ENCODE measurements at places on chromosomes 12 and 14.

GRCh38 chr14:68897559-68898155 lies 81.4 kb downstream of the ACTN1 start:
- no peak for DNase-seq

DNA sequence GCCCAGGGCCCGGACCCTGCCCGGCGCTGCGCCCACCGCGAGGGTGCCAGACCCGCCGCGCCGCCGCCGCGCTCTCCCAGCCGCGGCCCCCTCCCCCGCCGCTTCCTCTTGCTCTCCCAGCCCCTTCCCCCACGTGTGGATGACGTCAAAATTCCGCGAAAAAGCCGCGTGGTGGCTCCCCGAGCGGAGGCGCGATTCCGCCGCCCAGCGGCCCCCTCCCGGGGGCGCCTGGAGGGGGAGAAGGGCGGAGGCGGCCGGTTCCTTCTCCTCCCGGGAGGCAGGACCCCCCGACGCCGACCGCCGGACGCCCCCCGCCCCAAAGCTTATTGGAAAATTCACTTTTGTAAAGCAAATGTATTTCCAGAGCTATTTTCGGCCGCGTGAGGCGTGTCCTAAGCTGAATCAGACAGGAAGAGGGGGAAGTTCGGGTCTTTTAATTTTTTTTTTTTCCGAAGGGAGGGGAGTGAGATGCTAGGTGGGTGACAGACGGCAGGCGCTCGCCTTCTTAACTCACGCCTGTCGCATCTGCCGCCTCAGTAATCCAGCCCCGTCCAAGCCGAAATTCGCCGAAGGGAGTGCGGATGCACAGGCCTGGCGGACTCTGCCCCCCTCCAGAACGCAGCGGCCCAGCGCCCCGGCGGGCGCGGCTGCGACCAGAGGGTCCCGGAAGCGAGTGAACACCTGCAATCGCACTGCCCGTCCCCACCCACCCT lies 4.1 kb upstream of the CCND2 start:
- peak; percentile 90 for DNase-seq

- no peak for DNase-seq
These were observed 50.1 kb downstream of the HNRNPC start for GRCh38 chr14:21219120-21219519.

GRCh38 chr12:120965534-120966091 lies 12.7 kb upstream of the HNF1A start:
- DNase-seq, result no peak

DNA sequence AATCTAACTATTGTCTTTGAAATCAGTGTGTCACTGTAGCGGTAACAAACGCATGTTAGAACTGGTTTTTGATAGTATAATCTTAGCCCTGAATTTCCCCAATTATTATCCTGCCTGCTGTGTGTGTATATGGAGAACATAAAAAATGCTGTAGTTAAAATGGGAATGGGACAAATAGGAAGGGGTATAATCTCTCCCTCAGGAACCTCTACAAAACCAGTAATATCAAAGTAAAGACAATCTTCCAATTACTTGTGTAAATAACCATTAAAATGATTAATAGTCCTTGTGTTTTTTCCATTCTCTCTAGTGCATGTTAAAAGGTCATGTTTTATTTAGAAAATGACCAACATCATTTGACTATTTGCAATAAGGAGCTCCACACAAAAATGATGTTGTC lies 200.1 kb upstream of the TMTC1 start:
- no peak for DNase-seq

DNA sequence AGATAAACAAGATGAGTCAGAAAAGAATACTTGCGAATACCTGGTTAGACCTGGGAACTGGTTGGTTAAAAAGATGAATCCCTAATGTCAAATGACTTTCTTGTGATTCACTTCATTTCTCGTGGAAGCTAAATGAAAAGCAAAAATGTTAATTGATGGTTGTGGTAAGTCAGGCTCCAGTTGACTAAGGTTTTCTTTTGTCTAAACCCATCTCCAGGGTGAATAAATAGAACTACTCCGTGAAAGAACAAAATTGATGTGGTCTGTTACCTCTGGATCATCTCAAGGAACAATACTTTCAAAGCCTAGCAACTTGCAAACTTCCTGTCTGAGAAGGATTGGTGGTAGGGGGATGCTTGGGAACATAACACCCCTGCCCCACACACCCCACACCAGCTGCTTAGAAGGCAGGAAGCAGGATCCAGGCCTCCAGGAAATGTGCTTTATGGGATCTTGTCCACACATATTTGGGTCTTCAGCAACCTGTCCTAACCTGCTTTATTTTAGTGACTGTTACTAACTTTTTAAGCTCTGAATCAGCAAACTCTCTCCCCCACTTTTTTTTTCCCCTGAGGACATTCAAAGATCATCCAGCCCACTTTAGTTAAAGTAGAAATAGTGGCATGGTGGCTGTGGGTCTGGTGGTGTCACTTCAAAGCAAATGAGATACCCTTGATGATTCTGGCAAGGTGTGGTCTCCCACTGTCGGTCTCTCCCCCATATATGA lies 60.4 kb upstream of the PTHLH start:
- no peak for DNase-seq

DNA sequence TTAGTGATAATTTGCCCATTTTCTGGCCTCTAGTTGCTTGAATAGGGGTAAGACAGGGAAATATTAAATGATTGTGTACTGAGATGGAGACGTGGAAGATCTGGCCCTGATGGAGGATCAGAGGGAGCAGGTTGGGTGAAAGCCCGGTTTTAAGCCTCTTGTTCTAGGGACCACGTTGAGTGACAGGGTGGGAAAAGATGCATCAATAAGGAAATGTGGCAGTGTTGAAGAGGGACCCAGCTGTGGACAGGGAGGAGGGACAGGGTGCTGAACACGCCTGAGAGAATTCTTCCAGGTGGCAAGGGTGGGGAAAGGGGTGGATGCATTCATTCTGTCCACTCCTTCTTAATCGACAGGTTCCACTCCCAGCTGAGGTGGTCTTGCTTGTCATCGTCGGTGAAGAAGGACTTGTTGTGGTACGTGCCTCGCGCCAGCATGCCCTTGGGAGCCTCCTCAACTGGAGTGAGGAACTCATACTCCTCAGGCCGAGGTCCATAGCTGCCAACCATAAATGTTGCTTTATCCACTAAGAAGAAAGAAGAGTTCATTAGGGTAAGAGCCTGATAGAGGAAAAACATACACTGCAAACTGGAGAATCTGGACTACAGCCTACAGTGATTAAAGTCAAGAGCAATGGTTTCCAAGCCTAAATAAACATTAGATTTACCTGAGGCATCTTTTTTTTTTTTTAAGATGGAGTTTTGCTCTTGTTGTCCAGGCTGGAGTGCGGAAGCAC lies 4.0 kb upstream of the ERP27 start:
- no peak for DNase-seq
